ENCODE measurements at places on chromosomes 13 and 19. TPM values are rescaled to one million over a fixed set of nuclear protein-coding genes. Genes with fewer than 3 reads are reported as not detected.

The LILRB1 gene
- not detected for total RNA-seq

The HAUS8 gene
- 13.1 TPM for total RNA-seq

The DPF1 gene
- 5.1 TPM for total RNA-seq

The ZNF43 gene
- total RNA-seq, result 2.9 TPM

The PSG1 gene
- total RNA-seq, result 0.23 TPM

The ZNF69 gene
- not detected for total RNA-seq

The SLC1A6 gene
- total RNA-seq, result not detected

The ZFR2 gene
- total RNA-seq, result 0.36 TPM

The SCN1B gene
- total RNA-seq, result 19.2 TPM

The PINLYP gene
- not detected for total RNA-seq

The ZNF473 gene
- 10.0 TPM for total RNA-seq

The SLAIN1 gene
- 0.71 TPM for total RNA-seq

The SGCG gene
- not detected for total RNA-seq

The NLRP11 gene
- not detected for total RNA-seq

The FLT3LG gene
- 1.2 TPM for total RNA-seq

The FOXA3 gene
- total RNA-seq, result 0.93 TPM

The OR4F17 gene
- total RNA-seq, result not detected

The PRR19 gene
- 3.6 TPM for total RNA-seq

The ZNF665 gene
- total RNA-seq, result not detected

The PTH2 gene
- total RNA-seq, result not detected

The KCNC3 gene
- total RNA-seq, result 1.6 TPM

The PTPRH gene
- 4.5 TPM for total RNA-seq

The RFXAP gene
- total RNA-seq, result 0.58 TPM

The ANKLE1 gene
- total RNA-seq, result 0.46 TPM

The PGLYRP2 gene
- not detected for total RNA-seq

The VSTM2B gene
- total RNA-seq, result 0.09 TPM

The FXYD7 gene
- 0.14 TPM for total RNA-seq

The ZNF541 gene
- total RNA-seq, result not detected

The BST2 gene
- not detected for total RNA-seq

The ICAM4 gene
- total RNA-seq, result not detected

The KEAP1 gene
- total RNA-seq, result 56.6 TPM

The MBD3L2 gene
- total RNA-seq, result not detected

The SIGLEC12 gene
- total RNA-seq, result not detected

The KLK14 gene
- total RNA-seq, result 0.41 TPM

The SMIM7 gene
- total RNA-seq, result 63.7 TPM

The FGF9 gene
- not detected for total RNA-seq

The SULT2A1 gene
- not detected for total RNA-seq

The LRRC25 gene
- not detected for total RNA-seq

The MAMSTR gene
- 0.30 TPM for total RNA-seq

The ADGRE3 gene
- total RNA-seq, result not detected

The ERICH6B gene
- not detected for total RNA-seq

The MEF2B gene
- total RNA-seq, result 0.83 TPM

The ADGRE1 gene
- 4.7 TPM for total RNA-seq

The STX10 gene
- 51.3 TPM for total RNA-seq

The C1QTNF9B gene
- not detected for total RNA-seq

The RPL18A gene
- total RNA-seq, result 2,038 TPM

The SRRM5 gene
- 1.1 TPM for total RNA-seq

The ZNF497 gene
- total RNA-seq, result 1.5 TPM

The SCAMP4 gene
- 56.9 TPM for total RNA-seq

The PRSS57 gene
- total RNA-seq, result 0.14 TPM

The GPR108 gene
- 45.5 TPM for total RNA-seq

The SLC6A16 gene
- 0.95 TPM for total RNA-seq

The PRMT1 gene
- total RNA-seq, result 394 TPM

The CD177 gene
- 0.09 TPM for total RNA-seq

The PNMA8C gene
- total RNA-seq, result not detected

The RINL gene
- total RNA-seq, result 2.6 TPM

All from A549 treated with dexamethasone at 1 μM for 4 hours (cell line).